Stromal cell of bone marrow (primary cell): ENCODE measurements at places on chromosomes 6 and 20.

DNA sequence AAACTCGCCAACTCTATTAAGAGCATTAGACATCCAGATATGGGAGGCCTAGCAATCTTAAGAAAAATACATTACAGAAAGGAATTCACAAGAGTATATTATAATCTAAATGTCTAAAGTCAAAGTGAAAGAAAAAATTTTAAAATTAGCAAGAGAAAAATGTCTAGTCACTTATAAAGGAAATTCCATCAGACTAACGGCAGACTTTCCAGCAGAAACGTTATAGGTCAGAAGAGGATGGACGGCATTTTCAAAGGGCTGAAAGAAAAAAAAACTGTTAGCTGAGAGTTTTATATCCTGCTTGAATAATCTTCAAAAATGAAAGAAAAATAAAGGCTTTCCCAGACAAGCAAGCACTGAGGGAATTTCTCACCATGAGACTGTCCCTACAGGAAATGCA, 269.0 kb downstream of the HDGFL1 start:
- no peak for DNase-seq

DNA sequence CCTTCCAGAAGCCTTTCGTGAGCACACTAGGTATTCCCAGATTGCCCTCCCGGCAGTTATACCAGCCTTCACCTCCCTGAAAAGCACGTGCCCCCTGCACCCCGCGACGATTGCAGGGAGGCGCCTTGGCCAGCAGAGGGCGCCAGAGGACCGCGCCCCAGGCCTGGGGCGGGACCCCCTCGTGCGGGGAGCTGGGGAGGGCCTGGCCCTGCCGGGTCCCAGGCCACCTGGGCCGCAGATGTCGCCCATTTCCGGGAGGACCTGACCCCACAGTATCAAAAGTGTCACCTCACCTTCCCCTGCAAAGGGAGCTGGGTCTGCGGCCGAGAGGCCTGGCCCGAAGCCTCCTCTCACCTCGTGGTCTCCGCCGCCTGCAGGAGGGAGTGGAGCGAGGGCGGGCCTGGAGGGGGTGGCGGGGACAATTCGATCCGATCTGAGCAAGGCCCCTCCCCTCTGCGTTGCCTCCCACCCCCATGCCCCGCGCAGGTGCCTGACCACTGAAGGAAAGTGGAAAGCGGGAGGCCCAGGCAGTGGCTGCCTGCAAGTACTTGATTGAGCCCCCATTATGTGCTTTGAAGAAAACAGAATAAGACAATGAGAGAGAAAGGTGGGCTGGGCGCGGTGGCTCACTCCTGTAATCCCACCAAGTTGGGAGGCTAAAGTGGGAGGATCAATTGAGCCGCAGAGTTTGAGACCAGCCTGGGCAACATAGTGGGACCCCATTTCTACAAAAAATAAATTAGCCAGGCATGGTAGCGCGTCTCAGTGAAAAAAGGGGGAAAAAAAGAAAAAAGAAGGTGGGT, 3.5 kb upstream of the SNAI1 start:
- no peak for DNase-seq

GRCh38 chr6:155341130-155341828, 27.0 kb upstream of the TFB1M start:
- DNase-seq, result peak; percentile 88

DNA sequence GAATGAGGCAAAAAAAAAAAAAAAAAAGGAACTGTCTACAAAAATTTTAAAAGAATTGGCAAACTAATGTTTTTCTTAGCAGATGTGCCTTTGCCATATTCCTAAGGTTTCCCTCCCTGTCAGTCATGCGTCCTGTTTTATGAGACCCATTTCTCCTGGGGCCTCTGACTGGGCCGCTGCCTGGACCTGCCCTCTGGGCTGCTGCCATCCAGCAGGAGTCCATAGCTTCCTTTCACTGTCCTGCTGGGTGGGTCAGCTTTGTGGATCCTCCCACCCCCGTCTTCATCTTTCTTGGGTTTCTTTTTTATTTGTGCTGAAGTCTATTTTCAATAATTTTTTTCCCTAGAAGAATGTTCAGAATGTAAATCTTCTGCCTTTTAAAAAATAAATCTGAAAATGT, 110.8 kb upstream of the SCP2D1 start:
- DNase-seq, result peak; percentile 65

- peak; percentile 37 for DNase-seq
Observed at GRCh38 chr6:39929733-39930461, 4.4 kb downstream of the MOCS1 start.

DNA sequence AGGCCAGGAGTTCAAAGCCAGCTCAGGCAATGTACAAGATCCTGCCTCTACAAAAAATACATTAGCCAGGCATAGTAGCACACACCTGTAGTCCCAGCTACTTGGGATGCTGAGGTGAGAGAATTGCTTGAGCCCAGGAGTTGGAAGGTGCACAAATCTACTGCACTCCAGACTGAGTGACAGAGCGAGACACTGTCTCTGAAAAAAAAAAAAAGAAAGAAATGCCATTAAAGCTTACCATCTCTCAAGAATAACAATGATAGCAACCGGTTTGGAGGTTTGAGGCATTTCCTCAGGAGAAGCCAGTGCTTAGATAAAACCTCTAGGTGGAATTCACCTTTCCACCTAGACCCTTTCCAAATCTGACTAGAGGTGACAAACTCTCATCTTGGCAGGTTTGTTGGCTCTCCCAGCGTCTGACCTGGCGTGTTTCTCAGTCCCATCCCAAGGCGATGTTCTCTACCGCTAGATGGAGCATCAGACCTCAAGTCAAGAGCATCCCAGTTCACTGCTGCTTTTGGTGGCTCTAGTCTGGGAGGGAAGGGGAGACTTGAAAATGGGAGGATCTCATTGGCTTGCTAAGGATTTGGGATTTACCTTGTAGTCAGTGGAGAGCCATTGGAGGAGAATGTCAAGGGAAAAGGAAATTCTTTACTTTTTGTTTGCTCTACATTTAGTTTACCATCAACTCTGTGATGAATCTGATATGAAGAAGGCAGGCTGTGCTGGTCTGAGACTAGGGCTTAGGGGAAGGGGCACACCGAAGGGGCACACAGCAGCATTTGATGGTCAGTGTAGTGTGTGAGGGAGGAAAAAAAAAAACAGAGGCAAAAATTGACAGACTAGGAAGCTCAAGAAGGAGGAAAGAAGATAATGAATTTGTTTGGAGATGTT, 67.9 kb downstream of the NCOA7 start:
- DNase-seq, result peak; percentile 47

- DNase-seq, result peak; percentile 83
Observed at GRCh38 chr6:85185977-85186376, 263.9 kb upstream of the NT5E start.

- DNase-seq, result no peak
Observed at GRCh38 chr20:11110535-11110934, 436.7 kb upstream of the JAG1 start.

- DNase-seq, result no peak
Observed at GRCh38 chr6:28553986-28554881, 28.6 kb downstream of the GPX5 start.

DNA sequence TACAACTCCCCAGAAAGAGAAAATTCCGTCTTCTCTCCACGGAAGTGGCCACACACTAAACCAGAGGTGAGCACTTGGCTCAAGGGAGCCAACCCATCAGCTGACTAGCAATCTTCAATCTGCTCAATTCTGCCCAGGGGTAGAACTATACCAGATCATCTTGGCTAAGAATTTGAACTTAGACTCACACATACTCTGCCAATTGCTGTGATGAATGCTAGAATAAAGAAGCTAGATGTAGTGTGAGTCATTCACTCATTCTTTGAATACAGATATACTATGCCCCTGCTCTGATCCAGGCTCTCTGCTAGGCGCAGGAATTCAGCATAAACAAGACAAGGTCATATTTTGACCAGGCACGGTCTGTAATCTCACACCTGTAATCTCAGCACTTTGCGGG, 147.9 kb upstream of the SHLD1 start:
- DNase-seq, result no peak

DNA sequence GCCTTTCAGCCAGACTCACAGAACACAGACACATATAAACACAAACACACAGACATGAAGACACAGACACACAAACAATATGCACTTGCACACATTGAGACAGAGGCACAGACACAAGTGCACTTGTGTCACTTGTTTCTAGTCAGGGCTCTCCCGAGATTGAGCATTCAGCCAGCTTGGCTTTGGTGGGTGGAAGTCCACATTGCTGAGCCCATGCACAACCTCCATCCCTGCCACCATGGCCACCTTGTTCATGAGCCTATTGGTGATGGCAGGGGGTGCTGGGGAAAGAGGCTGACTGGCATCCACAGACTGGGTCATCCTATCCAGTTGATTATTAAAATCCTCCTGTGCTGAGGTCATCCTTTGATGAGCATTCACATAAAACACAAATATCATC, 11.5 kb upstream of the CST7 start:
- no peak for DNase-seq

DNA sequence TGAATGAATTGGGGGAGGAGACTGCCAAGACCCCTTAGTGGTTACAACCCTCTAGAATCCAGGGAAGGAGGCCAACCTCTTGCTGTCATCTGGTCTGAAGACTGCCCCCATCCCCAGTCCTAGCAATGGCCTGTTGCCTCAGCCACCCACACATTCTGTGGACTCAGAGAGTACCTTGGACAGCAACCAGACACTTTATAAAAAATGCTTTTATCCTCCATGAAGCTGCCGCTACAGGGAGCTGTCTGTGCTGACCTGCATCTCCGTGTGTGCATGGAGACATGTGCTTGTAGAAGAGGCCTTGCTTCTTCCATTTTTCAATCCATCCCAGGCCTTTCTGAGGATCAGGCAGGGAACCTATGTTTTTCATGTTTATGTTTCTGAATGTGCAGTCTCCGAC, 15.2 kb downstream of the CDH22 start:
- DNase-seq, result peak; percentile 10

- DNase-seq, result no peak
Observed at GRCh38 chr6:105868823-105869460, 217.2 kb upstream of the PRDM1 start.

DNA sequence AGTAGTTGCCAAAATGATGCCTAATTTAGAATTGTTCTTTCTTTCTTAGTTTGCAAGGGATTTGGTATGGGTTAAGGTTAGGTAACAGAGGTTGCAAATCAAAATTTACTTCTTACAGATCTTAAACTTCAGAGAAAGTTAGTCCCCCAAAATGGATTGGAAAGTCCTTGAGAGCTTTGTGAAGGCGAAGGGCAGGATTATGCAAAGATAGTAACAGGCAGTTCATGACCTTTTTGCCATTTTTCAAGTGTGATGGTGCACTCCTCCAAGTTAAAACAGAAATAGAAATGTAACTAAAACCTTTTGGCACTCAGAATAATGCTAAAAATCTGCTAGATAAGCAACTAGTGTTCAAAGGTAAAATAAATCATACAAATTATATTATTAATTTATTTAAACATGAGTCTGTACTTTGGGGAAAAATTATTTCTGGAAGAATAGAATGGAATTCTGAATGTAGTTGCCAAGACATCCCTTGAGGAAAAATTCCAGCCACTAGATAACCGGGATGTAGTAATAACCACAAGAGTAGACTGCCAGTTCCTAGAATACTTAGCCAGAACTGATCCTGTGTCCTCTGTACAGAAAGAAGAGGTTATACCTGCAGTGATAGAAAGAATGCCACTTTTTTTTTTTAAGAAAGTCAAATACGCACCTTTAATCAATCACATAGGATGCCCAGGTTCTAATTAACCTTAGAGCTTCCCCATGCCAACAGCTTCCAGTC, 31.8 kb upstream of the DAAM2 start:
- no peak for DNase-seq

- DNase-seq, result no peak
Observed at GRCh38 chr6:163437466-163437865, 22.9 kb downstream of the QKI start.

DNA sequence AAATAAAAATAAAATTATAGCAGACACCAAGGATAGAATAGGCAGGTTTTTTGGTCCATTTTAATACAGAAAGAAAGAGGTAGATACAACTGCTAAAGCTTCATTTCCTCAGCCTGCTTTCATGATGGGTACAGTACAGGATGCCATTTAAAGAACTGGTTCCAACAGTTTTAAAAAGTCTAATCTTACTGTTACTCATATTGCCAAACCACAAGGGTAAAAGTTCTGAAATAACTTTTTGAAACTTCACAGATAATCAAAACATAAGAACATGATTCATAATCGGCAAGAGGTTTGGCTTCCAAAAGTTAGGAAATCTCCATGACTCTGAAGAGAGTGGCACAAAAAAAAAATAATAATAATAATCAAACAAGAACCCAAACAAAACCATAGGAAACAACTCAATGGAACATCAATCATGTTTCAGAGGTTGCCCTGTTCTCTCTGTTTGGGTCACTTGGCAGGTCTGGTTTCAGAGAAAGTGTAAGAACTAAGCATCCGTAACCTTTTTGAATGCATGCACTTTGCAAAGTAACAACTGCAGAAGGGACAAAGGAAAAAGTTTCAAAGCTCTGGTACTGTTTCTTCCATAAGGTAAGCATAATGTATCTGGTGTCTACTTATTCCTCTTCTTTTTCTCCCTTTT, 79.7 kb downstream of the SMLR1 start:
- DNase-seq, result peak; percentile 78
